ENCODE measurements at places on chromosomes 6 and 20.

DNA sequence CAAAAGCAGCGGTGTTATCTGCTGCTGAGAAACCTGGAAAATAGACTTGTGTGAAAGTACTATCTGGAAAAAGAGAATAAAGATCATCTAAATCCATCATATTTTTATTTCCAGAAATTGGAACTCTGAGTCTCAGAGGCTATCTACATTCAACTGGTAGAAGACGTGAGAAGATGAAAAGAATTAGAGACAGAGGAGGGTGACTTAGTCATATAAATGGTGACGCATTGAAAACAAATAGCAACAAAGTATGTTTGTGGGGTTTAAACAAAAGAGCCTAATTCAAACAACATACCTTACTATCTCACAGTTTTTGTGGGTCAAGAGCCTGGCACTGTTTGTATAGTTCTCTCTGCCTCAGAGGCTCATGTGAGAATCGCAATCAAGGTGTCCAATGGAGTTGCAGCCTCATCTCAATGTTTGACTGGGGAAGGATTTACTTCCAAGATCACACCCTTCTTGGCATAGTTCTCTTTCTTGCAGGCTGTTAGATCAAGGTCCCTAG lies 757.1 kb upstream of the SLC35B3 start:
- no peak for DNase-seq

GRCh38 chr6:29968130-29968529 lies 25.8 kb downstream of the HLA-A start:
- no peak for DNase-seq

DNA sequence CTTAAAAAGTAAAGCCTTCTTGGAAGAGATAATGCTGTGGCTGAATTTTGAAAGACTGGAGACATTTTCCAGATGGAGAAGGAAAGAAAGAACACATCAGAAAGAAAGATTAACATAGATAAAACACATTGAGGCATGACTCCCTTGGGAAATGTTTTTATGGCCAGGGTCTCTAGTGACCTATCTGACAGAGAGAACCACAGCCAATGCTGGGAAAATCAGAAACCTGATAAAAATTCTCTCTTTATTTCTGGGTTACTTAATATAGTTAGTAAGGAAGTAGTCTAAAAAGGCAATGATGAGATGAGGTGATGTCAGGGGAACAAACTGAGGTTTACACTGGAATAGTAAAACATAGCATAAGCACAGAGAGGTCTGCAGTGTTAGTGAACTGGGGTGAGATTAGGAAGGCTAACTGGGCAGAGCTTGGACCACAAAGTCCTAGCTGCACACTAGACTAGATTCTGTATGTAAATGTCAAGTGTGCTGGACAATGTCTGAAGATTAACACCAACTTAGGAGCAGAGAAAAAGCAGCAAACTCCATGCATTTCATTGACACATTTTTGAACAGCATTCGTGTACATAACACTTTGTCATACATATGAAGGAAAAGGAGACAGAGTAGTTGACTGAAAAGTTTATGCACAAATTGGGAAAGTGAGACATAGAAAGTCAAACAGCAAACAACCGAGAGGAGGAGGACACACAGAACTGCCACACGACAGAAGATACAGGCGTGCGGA lies 31.0 kb downstream of the ELOVL2 start:
- no peak for DNase-seq

- no peak for DNase-seq
Observed at GRCh38 chr6:168167431-168168315, 88.7 kb upstream of the FRMD1 start.

- DNase-seq: no peak
Observed at GRCh38 chr6:4790158-4790899, 14.1 kb downstream of the CDYL start.

Measured in NCI-H1694 (cell line).